ENCODE measurements at places on chromosomes 3 and 15.

GRCh38 chr15:100787567-100788417 is 91.8 kb upstream of the ALDH1A3 start:
- DNase-seq, result no peak

DNA sequence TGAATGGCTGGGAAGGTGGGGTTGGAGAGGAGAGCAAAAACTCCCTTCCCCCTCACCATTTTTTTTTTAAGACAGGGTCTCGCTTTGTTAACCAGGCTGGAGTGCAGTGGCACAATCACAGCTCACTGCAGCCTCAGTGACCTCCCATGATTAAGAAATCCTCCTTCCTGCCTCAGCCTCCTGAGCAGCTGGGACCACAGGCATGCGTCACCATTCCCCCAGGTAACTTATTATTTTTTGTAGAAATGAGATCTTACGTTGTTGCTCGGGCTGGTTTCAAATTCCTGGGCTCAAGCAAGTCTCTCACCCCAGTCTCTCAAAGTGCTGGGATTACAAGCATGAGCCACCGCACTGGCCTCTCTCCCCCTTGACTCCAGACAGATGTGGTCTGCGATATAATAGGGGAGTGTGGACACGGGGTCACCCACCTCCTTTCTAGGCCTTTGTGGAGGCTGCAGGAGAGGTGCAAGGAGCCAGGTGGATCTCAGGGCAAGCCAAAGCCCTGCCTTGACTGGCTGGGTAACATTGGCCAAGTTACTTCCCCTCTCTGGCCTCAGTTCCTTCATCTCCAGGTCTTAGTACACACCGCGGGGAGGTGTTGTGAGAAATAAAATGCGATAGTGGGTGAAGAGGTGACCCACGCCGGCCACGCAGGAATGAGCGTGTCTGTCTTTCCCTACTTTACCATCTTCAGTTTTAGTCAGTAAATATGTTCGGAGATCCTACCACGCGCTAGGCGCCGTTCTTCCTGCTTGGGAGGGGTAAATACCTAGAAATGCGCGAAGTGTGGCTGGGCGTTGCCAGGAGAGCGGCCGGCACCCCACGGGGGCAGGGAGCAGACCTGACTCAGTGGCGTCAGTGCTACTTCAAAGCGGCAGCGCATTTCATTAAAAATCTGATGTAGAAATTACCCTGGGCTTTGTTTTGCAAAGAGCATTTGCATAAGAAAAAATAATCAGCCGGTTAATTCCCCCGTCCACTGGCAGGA is 20.2 kb upstream of the CORO2B start:
- no peak for DNase-seq

GRCh38 chr15:88450125-88450798 is 16.9 kb downstream of the MRPL46 start:
- DNase-seq, result peak; percentile 81

GRCh38 chr3:151076626-151077025 is 8.8 kb upstream of the MED12L start:
- no peak for DNase-seq

DNA sequence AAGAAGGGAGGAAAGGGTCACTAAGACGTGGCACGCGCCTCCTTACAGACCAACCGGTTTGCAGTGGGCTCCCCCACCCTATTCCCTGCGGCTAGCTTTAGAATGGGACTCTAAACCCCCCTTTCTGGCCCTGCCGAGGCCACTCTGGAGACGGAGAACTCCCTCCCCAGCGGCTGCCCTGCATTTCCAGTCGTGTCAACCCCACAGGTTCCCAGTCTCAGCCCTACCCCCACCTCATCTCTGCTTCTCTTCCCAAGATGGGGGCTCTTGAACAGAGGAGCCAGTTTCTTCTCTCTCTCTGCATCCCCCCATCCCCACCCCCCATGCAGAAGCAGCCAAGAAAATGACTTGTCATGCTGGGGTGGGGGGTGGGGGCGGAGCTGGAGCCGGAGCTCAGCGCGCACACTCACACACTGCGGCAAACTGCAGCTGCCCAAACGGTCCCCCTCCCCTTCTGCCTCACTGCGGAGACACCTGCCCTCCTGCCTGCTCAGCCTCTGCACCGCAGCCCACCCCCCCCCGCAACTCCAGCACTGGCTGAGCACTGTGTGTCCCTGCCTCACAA is 871 bp downstream of the MAP1A start:
- DNase-seq, result peak; percentile 92

- DNase-seq, result no peak
Measured at GRCh38 chr3:180934638-180935037, 22.2 kb downstream of the FXR1 start.

- no peak for DNase-seq
Measured at GRCh38 chr15:40108061-40108854, 421 bp downstream of the BMF start.

- no peak for DNase-seq
Measured at GRCh38 chr3:44337248-44337785, 1.2 kb upstream of the TCAIM start.

GRCh38 chr3:171059978-171060377 is 33.5 kb upstream of the SLC2A2 start:
- no peak for DNase-seq

DNA sequence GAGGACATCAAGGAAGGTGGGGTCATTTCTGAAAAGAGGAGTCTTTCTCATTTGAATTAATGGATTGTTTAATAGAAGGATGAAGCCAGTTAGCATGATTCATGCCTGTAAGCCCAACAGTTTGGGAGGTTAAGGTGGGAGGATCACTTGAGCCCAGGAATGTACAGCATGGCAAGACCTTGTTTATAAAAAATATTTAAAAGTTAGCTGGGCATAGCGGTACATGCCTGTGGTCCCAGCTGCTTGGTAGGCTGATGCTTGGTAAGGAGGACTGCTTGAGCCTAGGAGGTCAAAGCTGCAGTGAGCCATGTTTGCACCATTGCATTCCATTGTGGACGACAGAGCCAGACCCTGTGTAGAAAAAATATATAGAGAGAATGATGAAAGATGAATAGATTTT is 165.5 kb downstream of the ALCAM start:
- no peak for DNase-seq

DNA sequence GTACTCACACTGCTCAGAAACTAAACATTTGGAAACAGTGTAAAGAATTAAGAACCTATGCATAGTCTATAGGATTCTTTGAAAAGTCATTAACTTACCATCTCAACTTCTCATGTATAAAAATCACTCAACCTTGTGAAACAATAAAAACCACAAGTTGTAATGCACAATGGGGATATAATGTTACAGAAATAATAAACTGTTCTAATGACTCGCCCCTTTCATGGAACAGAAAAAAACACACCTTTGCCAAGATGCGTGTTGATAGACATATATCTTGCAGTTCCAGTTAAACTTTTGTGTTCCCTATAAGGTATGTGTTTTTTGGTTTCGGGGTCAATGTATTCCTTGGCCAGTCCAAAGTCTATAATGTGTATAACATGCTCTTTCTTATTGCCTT is 50.8 kb upstream of the PPIB start:
- no peak for DNase-seq
